ENCODE measurements at places on chromosomes 5 and 9. TPM values are rescaled to one million over a fixed set of nuclear protein-coding genes. Genes with fewer than 3 reads are reported as not detected.

The FOXI1 gene
- not detected for polyA plus RNA-seq

The GMCL2 gene
- polyA plus RNA-seq = not detected

The NUTM2G gene
- polyA plus RNA-seq = not detected

The ZDHHC11 gene
- 0.23 TPM for polyA plus RNA-seq

The TNFSF8 gene
- not detected for polyA plus RNA-seq

The FBXL7 gene
- polyA plus RNA-seq = 12.9 TPM

The COL27A1 gene
- polyA plus RNA-seq = 2.4 TPM
